ENCODE measurements at places on chromosomes 6 and 20.

DNA sequence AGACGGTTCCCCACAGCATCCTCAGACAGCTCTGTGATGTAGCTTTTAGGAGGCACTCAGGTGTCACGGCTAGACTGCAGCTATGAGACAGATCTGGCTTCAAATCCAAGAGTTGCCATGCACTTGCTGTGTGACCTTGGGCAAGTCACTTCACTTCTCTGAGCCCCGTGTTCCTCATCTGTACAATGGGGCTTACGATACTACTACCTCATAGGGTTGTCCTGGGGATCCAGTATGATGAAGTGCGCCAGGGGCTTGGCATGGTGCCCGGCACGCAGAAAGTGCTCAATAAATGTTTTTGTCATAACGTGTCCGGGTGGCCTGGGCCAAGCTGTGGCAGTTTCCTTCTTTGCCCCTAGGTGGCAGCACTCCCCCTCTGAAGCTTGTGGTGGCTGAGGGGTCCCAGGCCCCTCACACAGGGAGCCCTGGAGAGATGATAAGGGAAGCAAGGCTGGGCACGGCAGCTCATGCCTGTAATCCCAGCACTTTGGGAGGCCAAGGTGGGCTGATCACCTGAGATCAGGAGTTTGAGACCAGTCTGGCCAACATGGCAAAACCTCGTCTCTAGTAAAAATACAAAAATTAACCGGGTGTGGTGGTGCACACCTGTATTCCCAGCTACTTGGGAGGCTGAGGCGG is 19.1 kb upstream of the CHMP4B start:
- DNase-seq: peak; percentile 53

- no peak for DNase-seq
Observed at GRCh38 chr6:136114661-136115060, 135.4 kb downstream of the MTFR2 start.

- peak; percentile 18 for DNase-seq
Observed at GRCh38 chr6:113857556-113858479, 673 bp downstream of the MARCKS start.

GRCh38 chr6:86331265-86331840 is 606.0 kb upstream of the HTR1E start:
- peak; percentile 4 for DNase-seq

- DNase-seq: no peak
Observed at GRCh38 chr20:35181731-35182130, 9.9 kb downstream of the PROCR start.

DNA sequence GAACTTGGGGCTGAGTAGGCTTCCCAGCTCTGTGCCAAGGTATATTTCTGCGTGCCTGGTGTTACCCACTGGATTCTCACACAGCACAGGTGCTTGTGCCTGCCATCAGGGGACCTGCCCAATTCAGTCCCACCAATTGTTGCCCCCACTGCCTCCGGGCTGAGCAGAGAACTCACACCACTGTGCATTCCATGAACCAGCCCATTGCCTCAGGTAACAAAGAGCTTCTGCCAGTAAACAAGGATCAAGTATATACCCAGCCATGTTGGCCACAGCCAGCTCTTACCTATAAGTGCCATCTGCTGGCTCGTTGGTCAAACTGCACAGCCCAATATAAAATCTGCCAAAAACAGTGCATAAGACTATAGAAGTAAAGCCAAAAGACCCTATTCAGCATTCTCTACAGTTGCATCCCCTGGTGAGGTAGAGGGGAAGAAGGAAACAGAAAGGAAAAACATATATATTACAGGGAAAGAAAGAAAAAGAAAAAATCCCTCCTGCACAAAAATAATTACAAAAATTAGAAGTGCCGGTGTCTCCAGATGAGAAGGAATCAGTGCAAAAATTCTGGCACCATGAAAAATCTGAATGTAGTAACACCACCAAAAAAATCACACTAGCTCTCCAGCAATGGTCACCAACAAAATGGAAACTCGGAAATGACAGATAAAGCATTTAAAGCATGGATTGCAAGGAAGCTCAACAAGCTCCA is 241.4 kb downstream of the IBTK start:
- peak; percentile 65 for DNase-seq

GRCh38 chr6:42118162-42119001 is 24.0 kb downstream of the C6orf132 start:
- no peak for DNase-seq

DNA sequence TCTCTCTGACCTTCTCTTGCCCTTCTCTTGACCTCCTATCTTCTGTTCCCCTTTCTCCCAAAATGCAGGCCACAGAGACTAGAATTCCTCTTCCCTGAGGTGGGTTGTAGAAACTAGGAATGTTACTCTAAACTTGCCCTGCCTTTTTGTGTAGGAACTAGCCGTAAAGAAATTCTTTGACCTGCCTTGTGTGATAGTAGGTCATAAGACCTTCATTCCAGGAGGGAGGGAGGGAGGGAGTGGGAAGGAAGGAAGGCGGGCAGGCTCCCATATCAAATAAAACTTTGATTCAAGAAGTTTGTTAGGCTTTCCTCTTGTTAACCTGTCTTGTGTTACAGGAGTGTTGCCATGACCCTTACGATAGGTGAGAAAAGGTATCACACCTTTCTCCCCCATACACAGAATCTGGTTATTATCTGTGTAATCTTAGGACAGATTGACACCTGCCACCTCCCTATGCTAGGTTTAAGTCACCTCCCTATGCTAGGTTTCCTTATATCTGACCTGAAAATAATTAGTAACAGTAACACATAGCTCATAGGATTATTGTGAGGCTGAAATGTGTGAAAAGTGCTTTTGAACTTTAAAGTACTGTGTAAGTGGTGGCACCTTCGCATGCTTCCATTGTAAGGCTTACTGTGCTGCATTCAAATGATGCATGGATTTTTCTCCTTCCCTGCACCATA is 32.6 kb upstream of the FUCA2 start:
- no peak for DNase-seq

- DNase-seq: peak; percentile 68
Observed at GRCh38 chr6:116111552-116112528, 11.2 kb downstream of the NT5DC1 start.

DNA sequence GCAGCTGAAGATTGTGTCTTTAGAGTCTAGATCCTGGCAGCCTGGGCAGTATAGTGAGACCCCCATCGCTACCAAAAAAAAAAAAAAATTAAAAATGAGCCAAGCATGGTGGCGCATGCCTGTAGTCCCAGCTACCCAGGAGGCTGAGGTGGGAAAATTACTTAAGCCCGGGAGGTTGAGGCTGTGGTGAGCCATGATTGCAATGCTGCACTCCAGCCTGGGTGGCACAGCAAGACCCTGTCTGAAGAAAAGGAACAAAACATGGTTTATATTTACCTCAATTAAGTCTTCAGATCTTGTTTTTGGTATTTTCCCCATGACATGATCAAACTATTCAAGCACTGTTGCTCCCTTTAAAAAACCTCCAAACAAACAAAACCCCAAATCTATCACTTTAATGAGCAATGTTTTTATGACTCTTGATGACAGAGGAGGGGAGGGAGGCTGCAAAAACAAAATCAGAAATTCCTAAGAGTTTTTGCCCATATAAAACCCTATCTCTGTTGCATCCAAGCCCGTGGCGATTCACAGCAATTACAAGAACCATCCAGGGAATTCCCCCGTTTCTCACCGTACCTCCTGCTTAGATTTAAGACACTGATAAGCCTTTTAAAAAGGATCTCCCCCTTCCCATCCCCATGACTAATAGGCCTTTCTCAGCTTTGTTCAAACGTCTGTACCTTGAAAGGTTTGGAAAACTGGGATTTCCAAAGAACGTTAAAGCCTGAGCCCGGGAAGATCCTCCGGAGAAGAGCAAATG is 259.9 kb downstream of the BMP7 start:
- DNase-seq: no peak

- DNase-seq: no peak
Observed at GRCh38 chr6:21213492-21213891, 380.1 kb upstream of the SOX4 start.

- peak; percentile 96 for DNase-seq
Observed at GRCh38 chr6:26020329-26021000, 57.9 kb downstream of the TRIM38 start.

DNA sequence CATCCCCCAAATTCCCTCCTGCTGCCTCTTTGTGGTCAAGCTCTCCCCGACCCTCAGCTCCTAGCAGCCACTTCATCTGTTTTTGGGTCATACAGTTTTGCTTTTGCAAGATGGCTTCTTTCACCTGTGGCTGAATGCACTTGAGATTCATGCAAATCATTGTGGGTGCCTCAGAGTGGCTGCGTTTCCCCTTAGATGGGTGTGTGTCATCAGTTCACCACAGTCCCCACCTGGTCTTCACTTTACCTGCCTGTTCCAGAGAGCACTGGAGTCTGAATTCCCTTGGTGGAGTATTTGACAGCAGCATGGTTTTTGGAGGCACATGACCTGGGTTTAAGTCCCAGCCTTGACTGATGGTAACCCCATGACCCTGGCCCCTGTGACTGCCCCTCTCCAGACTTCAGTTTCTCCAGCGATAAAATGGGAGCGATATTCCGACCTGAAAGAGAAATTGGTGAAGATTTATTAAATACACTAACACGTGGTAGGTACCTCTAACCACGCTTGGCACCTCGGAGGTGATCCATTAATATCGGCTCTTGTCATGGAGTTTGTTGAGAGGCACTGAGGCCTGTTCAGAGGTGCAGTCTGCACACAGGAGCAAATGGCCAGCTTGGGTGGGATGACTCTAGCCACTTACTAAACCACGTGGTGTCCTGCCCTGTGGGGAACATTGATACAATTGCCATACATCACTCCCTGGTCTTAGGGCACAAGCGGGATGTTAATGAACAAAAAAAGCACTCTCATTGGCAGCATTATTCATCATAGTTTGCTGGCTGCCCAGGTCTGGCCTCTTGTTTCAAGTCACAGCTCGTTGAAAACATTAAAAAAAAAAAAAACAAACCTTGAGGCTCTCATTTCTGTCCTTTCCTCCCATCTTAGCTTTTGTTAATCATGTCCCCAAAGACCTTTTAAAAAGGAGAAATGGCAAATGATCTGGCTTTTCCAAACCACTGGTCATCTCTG is 167.2 kb upstream of the KCNG1 start:
- no peak for DNase-seq

DNA sequence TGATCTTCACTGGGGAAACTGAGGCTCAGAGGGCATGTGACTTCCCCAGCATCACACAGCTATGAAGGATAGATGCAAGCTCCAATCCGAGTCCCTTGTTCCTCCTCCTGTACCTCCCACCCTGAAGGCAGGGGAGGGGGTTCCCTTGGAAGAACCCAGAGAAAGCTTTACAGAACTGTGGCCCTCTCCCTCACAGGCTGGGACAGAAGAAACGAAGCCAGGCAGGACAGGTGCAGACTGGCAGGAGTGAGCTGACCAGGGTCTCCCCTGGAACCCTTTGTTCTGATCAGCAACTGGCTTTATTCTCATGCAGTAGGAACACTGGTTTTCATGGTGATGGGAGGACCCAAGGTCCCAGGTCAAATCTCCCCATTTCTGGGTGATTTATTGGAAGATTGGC is 90.2 kb downstream of the TMEM242 start:
- no peak for DNase-seq

GRCh38 chr6:7802662-7803061 is 76.8 kb downstream of the BMP6 start:
- DNase-seq: no peak

GRCh38 chr6:12504325-12504966 is 212.1 kb upstream of the PHACTR1 start:
- DNase-seq: peak; percentile 41

DNA sequence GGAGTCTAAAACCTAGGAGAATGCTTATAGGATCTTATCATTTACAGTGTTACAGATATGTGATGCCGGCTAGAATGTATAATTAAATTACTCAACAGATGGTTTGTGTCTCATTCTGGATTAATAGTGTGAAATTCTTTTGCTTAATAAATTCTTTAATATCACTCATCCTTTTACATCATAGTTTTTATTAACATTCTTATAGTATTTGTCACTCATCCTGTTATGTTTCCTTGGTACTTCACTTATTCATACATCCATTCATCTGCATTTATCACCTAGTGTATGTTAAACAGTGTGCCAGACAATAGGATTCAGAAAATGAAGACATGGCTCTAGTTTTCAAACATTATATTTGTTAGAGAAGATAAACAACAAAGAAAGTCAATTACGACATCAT is 468.7 kb downstream of the FRK start:
- no peak for DNase-seq

DNA sequence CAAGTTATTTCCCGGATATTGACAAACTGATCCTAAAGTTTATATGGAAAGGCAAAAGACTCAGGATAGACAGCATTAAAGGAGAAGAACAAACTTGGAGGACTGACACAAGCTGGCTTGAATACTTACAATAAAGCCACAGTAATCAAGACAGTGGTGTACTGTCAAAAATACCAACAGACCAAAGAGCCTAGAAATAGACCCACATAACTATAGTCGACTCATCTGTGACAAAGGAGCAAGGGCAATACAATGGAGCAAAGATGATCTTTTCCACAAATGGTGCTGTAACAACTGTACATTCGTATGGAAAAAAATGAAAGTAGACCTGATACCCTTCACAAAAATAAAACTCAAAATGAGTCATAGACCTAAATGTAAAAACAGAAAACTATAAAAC is 46.0 kb downstream of the ABHD12 start:
- no peak for DNase-seq

- DNase-seq: no peak
Observed at GRCh38 chr6:157711060-157711459, 112.0 kb upstream of the SNX9 start.

GRCh38 chr6:41846666-41847237 is 48.4 kb downstream of the USP49 start:
- peak; percentile 92 for DNase-seq

- DNase-seq: no peak
Observed at GRCh38 chr20:29410806-29411457, 1846.5 kb upstream of the DEFB115 start.

GRCh38 chr6:1110164-1110563 is 201.7 kb upstream of the FOXQ1 start:
- no peak for DNase-seq

DNA sequence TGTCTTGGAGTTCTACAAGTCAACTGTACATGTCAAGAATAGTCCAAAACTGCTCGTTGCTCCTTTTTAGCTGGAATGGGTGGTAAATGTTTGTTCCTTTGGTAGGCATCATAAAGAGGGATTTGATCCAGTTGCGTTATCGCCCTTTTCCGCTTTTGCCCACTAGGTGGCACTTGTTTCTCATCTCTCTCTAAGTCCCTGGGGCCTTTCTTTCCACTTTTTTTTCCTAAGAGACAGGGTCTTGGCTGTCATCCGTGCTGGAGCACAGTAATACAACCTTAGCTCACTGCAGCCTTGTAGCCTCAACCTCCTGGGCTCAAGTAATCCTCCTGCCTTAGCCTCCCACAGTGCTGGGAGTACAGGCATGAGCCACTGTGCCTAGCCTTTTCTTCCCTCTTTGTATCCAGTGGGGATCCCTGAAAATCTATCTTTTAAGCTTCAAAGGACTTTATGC is 20.7 kb downstream of the GTPBP2 start:
- DNase-seq: peak; percentile 84
